NCI-H1930 (cell line): ENCODE measurements at places on chromosomes 3 and 15.

- no peak for DNase-seq
Measured at GRCh38 chr3:67292356-67293121, 294.4 kb downstream of the KBTBD8 start.

DNA sequence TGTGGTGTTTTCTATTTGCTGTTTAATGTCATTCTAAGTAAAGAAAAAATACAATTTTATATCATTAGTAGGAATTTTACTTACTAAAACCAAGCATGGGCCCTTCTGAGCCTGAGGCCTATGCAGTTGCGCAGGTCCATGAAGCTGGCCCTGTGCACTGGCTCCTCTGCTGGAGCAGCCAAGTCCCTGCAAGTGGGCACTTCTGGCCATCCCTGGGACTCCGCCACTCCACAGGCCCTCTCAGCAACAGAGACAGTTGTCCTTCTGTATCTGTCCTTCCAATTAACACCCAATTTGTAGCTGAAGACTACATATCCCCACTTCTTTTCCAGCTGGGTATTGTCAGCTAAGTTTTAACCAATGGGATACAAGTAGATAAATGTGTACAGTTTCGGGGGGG lies 49.9 kb upstream of the RYK start:
- no peak for DNase-seq

- no peak for DNase-seq
Measured at GRCh38 chr15:57943171-57943570, 122.3 kb downstream of the ALDH1A2 start.

- DNase-seq, result no peak
Measured at GRCh38 chr3:80445641-80446040, 677.8 kb upstream of the ROBO1 start.

DNA sequence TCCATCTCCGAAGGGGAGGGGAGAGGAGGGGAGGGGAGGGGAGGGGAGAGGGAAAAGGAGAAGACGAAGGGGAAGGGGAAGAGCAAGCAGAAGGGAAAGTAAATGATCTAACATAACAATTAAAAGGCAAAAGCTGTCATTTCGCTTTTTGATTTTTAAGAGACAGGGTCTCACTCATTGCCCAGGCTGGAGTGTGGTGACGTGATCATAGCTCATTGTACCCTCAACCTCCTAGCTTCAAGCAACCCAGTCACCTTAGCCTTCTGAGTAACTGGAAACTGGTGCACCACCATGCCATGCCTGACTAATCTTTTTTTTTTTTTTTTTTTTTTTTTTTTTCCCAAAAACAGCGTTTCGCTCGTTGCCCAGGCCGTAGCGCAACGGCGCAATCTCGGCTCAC lies 22.6 kb downstream of the ADAM10 start:
- DNase-seq, result no peak

- DNase-seq, result no peak
Measured at GRCh38 chr3:153043729-153044328, 118.2 kb upstream of the RAP2B start.

GRCh38 chr3:31226346-31226745 lies 306.4 kb upstream of the STT3B start:
- no peak for DNase-seq

DNA sequence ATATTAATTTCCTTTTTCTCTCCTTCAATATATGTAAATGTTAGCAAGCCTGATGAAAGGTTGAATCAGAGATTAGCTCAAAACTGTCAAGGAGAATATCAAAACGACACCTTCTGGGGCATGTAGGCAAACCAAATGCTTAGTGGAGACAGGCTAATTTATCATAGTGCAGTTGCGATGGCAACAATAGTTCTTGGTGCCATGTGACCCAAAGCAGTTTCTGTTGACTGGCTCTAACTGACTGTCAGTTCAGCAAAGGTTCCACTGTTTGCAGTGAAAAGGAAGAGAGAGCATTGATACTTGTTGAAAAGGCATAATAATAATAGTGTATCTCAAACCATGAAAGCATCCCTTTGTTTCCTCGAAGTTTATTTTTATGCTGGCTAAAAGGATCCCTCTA lies 513.9 kb downstream of the NLGN1 start:
- DNase-seq, result no peak

GRCh38 chr3:107523289-107523538 lies 452 bp downstream of the BBX start:
- DNase-seq, result no peak

GRCh38 chr3:47128137-47128536 lies 35.8 kb downstream of the SETD2 start:
- DNase-seq, result no peak
